ENCODE measurements at places on chromosomes 1 and 21.
A peak's percentile ranks its signal among the peaks of the same experiment; 100 is the strongest.

DNA sequence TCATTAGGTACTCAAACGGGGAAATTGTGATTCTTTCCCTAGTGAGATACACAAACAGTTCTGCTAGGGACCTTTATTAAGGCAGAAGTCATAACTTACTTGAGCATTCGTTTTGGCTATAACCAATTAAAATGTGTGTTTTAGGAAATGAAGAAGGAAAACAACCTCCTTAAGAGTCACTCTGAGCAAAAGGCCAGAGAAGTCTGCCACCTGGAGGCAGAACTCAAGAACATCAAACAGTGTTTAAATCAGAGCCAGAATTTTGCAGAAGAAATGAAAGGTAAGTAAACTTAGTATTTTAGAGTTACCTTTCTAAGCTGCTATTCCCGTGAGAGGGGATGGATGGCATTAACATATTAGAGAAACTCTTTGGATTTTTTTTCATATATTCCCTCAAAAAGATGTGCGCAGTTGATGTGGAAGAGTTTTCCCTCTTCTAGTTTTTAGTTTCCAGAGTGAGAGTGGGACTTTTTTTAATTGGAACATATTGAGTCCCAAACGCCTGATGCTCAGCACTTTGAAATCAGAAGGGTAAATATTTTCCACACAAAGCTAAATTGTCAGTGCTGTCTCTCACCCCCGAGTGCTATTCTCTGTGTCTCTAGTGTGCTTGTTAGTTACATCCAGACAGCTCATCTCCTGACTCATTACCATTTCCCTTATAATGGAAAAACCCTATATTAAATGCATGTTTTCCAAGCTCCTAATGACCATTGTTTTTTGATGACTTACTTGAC lies 34.9 kb downstream of the CENPF start:
- peak; percentile 63 for DNase-seq

DNA sequence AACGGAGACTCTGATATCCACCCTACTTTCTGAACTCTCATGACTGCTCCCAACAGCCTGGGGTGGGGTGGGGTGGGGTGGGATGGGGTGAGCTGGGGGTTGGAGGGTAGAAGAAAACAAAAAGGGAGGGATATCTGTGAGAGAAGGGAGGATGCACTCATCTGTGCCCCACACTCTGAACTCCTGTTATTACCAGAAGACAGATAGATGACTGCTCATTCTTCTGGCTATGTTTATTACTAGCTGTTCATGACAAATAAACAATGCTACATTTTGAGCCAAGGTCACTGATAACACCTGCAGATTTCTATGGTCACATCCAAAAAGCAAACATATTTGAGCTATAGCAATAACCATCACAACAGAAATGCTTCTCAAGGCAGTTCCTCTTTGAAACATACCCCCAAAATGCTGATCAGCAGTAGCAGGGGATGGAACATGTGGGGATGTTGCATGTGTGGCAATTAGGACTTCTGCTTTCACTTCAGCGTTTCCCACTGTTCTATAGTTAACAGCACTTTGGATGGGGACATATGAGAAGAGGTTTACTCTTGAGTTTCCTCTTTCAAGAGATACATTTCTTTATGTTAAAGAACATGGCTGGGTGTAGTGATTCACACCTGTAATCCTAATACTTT lies 43.3 kb downstream of the GPR3 start:
- DNase-seq, result peak; percentile 57

DNA sequence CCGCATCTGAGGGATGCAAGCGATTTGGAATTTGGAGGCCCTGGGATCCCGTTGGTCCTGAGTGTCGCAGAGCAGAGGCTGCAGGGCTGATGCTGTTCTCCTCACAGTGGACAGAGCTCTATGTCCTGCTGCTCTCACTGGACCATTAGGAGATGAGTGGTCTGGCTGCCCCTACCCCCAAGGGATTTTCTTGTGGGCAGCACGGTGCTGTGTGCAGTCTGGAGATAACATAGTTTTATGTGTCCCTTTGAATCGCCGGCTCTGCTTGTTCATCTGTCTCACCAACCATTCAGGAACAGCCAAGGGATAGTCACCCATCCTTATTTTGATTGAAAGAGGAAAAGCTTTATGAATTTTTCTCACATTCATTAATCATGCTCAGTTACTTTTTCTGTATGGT lies 49.9 kb downstream of the CHRM3 start:
- DNase-seq, result no peak

GRCh38 chr1:232766241-232766890 lies 38.9 kb upstream of the MAP10 start:
- peak; percentile 41 for DNase-seq

DNA sequence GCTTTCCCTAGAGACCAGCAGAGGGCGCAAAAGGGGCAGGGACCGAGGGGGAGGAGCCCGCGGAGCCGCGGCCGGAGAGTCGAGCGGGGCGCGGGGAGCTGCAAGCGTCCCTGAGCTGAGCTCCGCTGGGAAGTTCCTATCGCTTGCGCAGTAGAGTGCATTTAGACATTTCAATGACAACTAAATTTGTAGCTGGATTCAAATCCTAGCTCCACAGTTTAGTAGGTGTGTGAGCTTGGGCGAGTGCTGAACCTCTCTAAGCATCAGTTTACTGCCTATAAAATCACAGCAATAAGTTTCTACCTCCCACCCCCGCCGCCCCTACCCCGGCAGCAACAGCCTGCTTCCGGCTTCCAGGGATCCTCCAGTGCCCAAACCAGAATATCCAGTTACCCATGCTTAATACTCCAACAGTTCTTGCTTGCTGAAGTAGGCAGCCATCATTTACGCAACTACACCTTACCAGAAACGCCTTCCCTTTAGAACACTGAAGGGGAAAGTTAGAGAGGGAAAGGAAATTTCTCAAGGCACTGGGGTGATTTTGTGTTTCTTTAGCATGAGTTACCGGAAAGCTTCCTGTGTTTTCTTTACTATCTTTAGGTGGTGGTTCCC lies 9.1 kb downstream of the TLR5 start:
- peak; percentile 80 for DNase-seq

DNA sequence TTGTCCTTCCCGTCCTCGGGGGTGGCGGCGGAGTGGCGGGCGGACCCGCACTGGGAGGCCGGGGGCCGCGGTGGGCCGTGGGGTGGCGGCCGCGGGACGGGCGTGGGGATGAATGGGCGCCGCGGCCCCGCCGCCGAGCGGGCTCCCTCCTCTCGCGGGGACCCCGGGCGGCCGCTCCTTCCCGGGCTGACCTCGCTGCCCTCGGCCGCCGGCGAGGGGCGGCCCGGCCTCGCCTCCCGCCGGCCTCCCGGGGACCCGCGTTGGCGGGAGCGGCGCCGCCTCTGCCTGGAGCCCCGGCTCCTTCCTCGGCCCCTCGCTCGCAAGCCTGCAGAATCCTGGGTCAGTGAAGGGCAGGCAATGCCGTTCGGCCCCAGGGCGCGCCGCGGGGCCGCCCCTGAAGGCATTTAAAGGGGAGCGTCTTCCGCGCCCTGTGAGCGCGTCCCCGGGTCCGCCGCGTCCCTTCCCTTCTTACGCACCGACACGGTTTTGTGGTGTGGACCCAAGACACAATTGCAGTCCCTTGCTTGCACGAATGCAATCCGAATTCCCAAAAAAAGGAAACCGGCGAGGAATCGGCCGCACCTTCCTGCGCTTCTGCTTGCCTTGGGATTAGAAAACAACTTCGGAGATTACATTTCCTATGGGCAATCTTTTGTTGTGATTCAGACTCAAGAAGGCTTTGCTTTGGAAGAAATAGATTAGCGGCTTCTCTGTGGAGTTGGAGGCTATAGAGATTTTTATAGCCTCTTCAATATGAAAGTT lies 776 bp downstream of the ITSN1 start:
- DNase-seq, result peak; percentile 59

GRCh38 chr1:69569175-69569541 lies 1.4 kb downstream of the LRRC7 start:
- DNase-seq, result peak; percentile 4

- no peak for DNase-seq
Observed at GRCh38 chr1:29349871-29350491, 113.7 kb downstream of the PTPRU start.

- no peak for DNase-seq
Observed at GRCh38 chr1:71522721-71523120, 441.9 kb upstream of the ZRANB2 start.

DNA sequence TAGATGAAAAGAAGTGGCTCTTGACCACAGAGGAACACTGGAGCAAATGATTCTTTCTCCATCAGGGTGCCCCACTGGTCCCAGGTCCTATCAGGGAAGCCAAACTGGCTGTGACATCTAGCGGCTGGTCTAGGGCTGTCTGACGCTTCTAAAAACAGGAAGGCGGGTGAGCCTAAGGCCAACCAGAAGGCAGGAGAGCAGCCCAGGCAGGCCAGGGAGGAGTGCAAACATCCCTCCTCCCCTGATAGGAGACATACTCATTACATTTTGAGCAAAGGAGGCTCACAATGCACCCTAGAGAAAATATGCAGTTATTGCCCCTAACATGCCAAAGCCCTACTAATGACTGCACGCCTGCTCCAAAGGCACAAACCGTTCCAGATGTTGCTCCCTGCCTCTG lies 10.4 kb upstream of the FOXE3 start:
- no peak for DNase-seq

DNA sequence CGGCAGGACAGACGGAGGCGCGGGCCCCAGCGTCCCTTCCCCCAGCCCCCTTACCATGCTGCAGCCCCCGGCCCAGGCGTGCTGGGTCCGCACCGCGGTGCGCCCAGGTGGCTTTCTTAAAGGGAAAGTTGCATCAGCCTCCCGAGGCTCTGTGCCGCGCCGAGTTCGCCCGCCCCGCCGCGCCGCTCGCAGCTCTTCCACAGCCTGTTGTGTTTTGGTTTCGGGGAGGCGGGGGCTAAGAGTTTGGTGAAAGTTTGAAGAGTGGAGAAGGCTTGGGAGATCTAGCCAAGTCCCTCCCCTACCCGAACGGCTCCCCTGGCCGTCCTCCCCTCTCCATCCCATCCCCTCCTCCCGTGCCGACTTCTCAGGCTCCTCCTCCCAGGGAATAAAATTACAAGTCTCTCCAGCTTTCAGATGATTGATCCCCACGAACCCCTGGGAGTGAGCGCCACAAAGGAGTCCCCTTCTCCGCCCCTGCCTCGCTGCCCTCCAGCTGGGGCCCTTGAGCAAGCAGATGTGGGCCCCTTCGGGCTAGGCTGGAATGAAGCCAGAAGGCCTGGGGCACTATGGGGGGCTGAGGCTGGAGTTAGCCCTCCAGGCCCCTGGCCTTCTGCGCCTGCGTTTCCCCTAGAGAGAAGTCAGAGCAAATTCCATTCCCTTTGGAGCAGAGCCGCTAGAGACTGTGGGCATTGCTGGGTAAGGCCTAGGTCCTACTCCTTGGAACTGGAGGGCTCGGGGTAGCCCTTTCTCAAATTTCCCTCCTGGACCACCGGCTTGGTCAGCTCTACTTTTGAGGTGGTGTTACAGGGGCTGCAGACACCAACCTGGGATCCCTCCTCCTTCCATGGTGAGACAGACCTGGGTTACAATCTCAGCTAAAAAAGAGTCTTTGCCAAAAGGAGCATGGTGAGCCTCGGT lies at the start of gene SLC6A9:
Gene SLC6A9, minus strand, starts transcription at position 211 of the 918 bp plus-strand sequence. CDS start 7,185 bp downstream, outside the sequence.
- peak; percentile 80 for DNase-seq

- no peak for DNase-seq
Observed at GRCh38 chr21:16181018-16181417, 451.2 kb downstream of the USP25 start.

- DNase-seq, result peak; percentile 60
Observed at GRCh38 chr21:38985568-38986378, 180.0 kb downstream of the ETS2 start.

- DNase-seq, result no peak
Observed at GRCh38 chr1:175787881-175788280, 44.5 kb upstream of the TNR start.

DNA sequence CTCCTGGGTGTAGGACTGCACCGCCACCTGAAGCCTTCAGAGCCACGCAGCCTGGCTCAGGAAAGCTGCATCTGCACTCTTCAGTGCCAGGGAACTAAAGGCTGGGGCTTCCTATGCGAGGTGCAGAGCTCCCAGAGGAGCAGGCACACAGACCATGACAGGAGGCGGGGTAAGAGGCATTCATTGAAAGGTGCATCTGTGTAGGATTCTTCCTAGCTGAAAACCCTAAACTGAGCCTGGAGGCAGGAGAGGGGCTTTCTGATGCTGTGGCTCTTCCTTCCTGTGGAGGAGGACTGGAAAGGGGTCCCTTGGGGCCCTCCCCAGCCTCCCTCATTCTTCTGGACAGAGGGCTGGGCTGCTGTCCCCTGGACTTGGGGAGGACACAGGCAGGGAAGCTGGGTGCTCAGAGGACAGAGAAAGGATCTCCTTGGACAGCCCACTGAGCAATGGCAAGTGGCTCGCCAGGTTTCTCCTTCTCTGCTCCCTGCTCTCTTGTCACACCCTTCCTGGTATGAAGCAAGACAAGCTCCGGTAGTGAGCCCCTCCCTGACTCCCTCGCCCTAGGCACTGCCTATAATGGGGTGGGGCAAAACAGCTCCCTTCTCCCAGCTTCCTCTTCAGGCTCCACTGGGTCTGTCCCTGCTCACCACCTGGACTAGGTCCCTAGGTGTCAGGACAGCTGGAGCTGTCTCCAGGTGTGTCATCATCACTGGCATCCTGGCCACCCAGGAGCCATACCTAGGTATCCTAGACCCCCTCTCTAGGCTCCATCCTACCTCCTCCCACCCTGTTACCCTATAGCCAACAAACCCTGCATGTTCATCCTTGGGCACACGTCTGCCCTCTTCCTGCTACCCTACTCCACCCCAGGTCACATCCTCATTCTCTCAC lies 20.0 kb downstream of the S100A6 start:
- DNase-seq, result no peak

GRCh38 chr1:94335950-94336349 lies 82.2 kb upstream of the ABCD3 start:
- peak; percentile 90 for DNase-seq

- peak; percentile 84 for DNase-seq
Observed at GRCh38 chr1:7770997-7771822, at the start of gene VAMP3. Gene VAMP3 (plus strand): TSS chr1:7771296. CDS start chr1:7771384, 88 bp downstream.

DNA sequence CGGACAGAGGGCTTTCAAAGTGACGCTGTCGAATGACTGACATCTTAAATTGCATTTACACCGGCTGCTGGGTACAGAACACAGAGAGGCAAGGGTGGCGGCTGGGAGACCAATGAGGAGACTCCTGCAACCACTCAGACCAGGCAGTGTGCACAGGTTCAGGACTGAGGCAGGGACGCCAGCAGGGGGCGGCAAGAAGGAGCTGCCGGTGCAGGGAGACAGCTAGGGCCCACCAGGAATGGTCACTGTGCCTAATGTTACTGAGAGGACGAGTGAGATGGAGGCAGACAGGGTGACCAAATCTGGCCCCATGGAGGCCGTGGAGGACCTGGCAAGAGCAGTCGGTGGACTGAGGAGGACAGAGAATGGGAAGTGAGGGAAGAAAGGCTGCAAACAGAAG lies 23.5 kb downstream of the GLIS1 start:
- peak; percentile 26 for DNase-seq

DNA sequence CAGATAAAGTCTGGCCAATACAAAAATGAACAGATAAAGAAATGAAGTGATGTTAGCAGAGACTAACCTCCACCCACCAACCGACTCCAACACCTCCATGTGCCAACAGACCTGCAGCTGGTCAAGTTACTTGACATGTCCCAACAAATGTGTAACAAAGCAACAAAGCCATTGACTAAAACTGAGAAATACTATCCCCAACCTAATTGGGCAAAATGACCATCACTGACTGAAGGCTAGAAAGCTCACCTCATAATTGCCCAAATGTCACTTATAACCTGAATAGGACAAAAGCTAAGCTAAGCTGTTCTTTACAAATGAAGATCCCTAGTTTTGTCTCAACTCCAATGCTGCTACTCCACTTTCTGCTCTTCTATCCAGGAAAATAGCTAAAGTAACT lies 7.5 kb downstream of the KDM5B start:
- no peak for DNase-seq

- DNase-seq, result no peak
Observed at GRCh38 chr1:166951050-166951449, 24.3 kb downstream of the ILDR2 start.
